ENCODE measurements at places on chromosomes 16 and 17.

DNA sequence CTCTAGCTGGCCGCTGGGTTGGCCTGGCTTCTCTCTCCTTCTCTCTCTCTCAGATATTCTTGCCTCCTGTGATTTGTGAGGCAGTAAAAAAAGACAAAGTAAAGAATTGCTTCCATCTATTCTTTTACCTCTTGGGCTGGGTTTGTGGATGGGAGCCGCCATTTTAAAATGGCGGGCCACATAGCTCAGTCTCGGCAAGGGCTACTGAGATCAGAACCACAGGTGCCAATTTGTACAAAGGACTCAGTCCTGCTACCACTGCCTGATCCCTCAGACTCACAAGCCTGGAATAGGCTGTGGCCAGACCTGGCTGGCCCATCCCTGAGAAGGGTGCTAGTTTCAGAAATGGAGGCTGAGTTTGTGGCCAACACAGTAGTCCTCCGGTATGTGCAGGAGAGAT lies 24.1 kb downstream of the NOD2 start:
- no peak for DNase-seq

DNA sequence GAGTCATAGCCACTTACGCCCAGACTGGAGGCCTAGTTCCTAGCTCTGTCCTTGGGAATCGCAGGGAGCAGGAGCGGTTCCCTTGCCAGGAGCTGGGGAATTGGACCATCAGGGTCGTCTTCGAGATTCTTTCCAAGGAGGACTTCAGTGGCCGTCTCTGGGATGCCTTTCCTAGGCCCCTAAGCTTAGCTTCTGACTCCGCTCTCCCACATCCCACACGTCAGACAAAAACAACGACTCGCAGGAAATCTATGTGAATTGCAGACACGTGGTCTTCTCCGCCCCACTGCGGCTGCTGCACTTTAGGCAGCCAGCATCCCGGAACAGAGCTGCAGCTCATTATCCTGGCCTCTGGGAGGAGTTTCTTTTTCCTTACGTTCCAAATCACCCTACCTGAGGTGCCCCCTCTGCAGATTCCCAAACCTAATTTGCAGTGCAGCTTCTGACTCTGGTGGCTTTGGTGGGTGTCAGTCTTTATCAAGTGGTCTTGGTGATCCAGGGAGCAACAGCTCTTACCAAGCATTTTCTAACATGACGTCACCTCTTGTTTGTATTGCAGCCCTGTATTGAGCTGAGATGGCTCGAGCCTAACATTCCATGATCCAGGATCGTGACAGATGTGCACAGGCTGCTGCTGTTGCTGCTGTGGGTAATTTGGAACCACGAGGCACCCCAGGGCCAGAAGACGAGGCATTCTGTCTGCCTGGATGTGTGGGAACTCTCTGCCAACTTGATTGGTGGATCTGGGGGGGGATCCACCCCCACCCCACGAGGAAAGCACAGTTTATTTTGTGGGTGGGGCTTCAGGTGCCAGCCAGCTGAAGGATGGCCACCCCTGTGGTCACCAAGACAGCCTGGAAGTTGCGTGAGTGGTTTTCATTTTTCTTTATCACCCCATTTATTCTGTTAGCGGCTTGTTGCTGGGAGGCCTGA lies 1.1 kb downstream of the KATNB1 start:
- no peak for DNase-seq

DNA sequence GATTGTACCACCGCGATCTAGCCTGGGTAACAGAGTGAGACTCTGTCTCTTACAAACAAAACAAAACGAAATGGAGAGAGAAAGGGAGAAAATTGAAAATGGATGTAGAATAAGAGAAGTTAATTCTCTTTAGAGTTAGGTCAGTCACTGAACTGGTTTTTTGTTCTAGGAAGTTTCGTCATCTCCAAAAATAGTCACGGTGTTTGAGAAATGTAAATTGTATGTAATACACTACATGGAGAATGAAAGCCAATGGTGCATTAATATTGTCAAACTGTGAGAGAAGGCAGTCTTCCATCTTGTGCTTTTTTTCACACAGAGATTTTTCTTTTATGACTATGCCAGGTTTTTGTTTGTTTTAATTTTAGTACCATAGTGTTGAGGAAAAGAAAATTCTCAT lies 145.9 kb downstream of the BCAS3 start:
- DNase-seq: no peak

DNA sequence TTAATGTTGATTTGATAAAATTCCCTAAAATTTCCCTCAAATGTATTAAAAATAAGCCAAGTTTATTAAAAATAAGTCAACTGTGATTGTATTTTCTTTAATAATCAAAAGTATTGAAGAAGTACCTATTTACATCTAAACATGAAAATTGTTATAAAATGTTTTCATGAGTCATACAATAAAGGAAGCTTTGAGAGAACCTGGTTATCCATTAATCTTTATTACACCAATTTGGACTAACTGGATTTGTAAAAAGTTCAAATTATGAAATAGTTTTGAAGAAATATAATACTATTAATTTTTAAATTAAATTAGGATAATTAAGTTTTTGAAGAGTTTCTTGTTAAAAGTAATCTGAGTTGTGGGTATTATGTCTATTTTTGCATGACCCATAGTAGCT lies 63.8 kb downstream of the COX10 start:
- DNase-seq: no peak

DNA sequence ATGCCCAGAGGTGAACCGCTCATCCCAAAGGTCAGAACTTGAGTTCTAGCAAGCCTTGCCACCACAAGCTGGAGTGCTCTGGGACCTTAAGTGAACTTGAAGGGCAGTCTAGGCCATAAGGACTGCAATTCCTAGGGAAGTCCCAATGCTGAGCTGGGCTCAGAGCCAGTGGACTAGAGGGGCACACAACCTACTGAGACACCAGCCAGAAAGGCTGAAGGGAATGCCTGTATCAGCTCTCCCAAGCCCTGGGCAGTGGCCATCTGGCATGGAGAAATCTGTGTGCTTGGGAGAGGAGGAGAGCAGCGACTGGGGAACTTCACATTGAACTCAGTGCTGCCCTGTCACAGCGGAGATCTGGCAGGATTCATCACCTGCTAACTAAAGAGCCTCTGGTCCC lies 201.3 kb downstream of the CEP112 start:
- no peak for DNase-seq

- no peak for DNase-seq
Measured at GRCh38 chr17:48236681-48237134, 129.1 kb downstream of the SNX11 start.

- peak; percentile 34 for DNase-seq
Measured at GRCh38 chr17:20120836-20121235, 111.7 kb downstream of the SPECC1 start.

GRCh38 chr16:89374393-89374960 lies 115.9 kb downstream of the ANKRD11 start:
- DNase-seq: peak; percentile 41

GRCh38 chr16:84277244-84277823 lies 17.3 kb upstream of the WFDC1 start:
- peak; percentile 60 for DNase-seq

DNA sequence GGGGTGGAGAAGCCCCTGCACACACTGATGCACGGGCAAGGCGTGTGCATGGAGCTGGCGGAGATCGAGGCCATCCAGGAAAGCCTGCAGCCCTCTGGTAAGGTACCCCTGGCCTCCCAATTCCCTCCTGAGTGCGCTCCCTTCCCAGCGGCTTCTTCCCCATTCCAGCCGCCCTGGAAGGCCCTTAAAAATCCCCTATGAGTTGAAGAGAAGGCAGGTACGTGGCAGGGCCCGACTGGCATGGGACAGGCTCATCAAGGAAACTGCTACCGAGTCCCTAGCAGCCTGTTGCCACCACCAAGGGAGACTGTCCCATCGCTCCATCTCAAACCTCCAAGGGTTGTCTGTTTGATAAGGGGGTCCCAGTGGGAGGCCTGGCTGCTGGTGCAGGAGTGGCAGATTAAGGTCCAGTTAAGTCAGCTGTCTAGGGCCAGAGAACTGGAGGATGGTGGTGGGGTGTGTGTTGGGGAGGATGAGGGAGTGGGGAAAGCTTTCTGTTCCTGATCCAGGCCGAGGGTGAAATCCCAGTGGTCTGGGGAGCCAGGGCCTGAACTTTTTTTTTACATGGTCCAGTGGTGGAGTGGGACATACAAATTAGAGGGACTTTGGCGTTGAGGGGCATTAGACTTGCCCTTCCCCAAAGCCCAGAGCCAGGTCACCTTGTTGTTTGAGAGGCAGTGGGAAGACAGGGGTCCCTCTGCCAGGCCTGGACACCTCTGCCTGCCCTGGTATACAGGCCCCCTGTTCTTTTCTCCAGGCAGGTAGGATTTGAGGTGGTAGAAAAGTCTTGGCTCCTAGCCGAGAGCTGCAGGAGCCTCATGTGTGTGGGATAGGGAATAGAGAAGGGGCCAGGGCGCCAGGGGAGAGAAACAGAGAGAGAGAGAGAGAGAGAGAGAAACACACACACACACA lies 994 bp downstream of the IGFBP4 start:
- no peak for DNase-seq

- DNase-seq: no peak
Measured at GRCh38 chr16:3059723-3060242, 5.7 kb upstream of the IL32 start.

GRCh38 chr16:21083729-21084268 lies 66.8 kb downstream of the DNAH3 start:
- DNase-seq: peak; percentile 36

DNA sequence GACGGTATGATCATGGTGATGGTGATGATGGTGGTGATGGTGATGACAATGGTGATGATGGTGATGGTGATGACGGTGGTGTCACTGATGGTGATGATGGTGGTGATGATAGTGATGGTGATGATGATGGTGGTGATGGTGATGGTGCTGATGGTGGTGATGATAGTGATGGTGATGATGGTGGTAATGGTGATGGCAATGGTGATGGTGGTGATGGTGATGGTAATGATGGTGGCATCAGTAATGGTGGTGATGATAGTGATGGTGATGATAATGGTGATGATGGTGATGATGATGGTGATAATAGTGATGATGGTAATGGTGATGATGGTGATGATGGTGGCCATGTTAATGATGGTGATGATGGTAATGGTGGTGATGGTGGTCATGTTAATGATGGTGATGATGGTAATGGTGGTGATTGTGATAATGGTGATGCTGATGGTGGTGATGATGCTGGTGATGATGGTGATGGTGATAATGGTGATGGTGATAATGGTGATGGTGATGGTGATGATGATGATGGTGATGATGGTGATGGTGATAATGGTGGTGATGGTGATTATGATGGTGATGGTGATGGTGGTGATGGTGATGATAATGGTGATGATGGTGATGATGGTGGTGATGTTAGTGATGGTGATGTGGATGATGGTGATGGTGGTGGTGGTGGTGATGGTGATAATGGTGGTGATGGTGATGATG lies 107.2 kb downstream of the C16orf95 start:
- DNase-seq: no peak

- no peak for DNase-seq
Measured at GRCh38 chr16:11151156-11151884, 104.7 kb downstream of the SOCS1 start.

Measured in hippocampal formation (tissue), 2 donors.